ENCODE measurements at places on chromosomes 12 and 14.

DNA sequence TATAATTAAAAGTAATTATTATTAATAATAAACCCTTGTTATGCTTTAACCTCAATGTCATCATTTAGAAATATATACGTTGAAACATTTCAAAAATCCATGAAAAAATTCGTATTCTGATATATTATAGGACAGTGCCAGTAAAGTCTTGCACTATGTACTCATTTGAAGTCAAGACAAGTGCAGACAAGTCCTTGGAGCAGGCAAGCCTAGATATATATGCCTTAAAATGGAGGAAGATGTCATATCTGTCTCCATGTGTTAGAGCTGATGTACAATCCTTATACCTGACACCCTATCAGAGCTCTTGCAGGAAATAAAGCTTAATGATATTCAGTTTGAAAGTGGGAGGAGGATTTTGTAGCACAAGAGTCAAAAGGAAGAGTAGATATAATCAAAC, 310.4 kb downstream of the KCNH5 start:
- DNase-seq: no peak

DNA sequence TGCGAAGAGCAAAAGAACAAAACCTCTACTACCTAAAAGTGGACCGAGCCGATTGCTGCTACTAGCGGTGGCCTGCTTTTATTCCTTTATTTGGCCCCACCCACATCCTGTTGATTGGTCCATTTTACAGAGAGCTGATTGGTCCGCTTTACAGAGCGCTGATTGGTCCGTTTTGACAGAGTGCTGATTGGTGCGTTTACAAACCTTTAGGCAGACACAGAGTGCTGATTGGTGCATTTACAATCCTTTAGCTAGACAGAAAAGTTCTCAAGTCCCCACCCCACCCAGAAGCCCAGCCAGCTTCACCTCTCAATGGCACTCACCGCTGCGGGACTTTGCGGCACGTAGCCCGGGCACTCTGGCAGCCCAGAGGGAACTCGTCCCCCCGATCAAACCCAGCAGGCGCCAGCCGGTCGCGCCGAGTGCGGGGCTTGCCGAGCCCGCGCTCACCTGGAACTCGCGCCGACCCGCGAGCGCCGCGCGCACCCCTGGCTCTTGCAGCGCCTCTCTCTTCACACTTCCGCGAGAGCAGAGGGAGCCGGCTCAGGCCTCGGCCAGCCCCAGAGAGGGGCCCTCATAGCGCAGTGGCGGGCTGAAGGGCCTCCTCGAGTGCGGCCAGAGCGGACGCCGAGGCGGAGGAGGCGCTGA, 8.7 kb upstream of the FGD4 start:
- no peak for DNase-seq

- no peak for DNase-seq
These were observed 424.8 kb downstream of the DIO2 start for GRCh38 chr14:79786522-79786921.

GRCh38 chr14:21529515-21529914, 3.4 kb upstream of the SALL2 start:
- DNase-seq: no peak

GRCh38 chr12:20494851-20495250, 126.5 kb downstream of the PDE3A start:
- DNase-seq: no peak

- no peak for DNase-seq
These were observed 34.6 kb downstream of the PRIMA1 start for GRCh38 chr14:93753647-93754046.

DNA sequence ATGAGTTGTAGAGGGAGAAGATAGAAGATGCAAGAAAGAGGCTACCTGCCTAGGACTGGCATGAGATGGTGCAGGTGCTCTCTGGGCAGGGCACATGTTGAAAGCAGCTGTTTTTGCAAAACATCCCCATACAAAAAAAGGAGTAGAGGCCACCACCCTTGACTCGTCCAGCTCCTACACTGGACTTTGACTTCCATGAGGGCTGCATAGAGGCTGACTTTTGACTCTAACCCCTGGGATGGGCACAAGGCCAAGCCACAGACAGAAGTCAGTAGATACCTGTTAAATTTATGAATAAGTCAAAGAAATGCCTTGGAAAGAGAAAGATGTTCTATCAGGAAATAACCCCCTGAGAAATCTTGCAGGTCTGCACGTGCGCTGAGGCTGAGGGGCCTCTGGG, 1139.1 kb upstream of the TMEM132C start:
- no peak for DNase-seq

- no peak for DNase-seq
These were observed 114.0 kb downstream of the PRMT8 start for GRCh38 chr12:3604748-3605586.

GRCh38 chr14:53217316-53217994, 64.3 kb upstream of the DDHD1 start:
- no peak for DNase-seq

GRCh38 chr12:130878193-130879185, 6.6 kb downstream of the RAN start:
- no peak for DNase-seq

GRCh38 chr12:75978677-75979076, 52.9 kb downstream of the PHLDA1 start:
- no peak for DNase-seq

DNA sequence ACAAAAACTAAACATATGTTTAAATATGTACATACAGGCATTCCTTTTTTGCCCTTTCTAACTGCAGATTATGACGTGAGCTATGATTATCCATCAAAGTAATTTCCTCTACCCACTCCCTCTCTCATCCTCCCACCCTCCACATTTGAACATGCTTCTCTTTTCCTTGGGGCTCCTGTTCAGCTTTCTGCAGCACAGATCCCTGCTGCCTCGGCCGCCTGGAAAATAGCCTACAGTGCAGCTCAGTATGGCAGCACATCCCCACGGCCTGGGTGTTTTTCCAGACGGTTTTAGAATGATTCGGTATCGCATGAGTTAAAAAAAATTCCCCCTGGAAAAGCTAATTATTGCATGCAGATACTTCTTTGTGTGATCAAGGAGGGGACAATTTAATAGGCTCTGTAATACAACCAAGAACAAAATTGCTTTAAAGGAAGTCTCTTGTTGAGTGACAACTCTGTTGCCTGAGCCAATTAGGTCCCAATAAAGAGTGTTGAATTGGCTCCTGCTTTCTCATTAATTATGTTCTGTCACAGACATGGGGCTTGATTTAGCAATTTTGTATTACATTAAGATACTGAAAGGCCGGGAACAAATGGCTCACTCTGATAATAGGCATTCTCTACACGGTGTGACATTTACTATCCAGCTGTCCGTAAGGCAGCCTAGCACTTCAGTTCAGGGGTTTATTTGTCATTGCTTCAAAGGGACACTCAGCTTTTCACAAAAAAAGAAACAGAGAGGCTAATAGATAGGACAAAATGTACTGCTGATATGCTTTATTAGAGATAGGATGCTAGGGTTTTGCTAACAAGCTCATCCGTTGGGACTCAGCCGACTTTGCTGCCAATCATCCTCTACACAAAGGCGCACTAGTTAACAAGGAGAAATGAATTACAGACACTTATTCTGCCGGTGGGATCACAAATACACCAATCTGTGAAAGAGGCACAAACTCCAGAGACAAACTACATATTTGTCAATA, 285.8 kb upstream of the G2E3 start:
- no peak for DNase-seq

GRCh38 chr14:38442208-38442607, 186.3 kb upstream of the CLEC14A start:
- DNase-seq: no peak

DNA sequence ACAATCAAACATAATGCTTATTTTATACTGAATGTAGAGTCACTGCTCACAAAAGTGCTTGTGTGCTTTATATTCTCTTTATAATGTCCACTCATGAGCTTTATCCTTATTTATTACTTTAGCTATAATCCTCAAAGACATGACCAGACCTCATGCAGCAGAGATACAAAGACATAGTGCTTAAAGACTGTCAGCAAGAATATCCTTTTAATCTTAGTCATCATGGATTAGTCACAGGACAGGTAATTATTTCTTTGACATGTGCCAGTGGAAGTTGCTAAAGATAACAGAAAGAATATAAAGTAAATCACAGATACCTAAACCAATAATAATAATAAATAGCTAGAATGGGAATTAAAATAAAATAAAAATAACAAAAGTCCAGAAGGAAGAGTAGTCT, 707.5 kb downstream of the BCL11B start:
- DNase-seq: no peak

DNA sequence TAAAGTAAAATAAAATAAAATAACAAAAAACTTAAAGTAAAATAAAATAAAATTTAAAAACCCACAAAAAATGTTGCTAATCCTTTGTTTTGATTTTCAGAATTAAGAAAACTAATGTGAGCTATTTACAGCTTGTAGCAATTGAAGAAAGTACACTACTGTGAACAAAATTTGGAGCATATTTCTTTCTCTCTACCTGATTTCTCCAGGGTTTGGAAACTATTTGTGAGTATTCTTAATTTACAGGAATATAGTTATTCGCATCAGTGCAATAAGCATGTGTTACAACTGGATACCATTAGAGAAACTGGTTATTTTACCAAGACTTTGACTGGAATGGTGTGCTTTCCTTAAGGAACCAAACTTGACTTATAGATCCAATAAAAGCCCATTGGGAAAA, 86.1 kb upstream of the CNOT2 start:
- no peak for DNase-seq

DNA sequence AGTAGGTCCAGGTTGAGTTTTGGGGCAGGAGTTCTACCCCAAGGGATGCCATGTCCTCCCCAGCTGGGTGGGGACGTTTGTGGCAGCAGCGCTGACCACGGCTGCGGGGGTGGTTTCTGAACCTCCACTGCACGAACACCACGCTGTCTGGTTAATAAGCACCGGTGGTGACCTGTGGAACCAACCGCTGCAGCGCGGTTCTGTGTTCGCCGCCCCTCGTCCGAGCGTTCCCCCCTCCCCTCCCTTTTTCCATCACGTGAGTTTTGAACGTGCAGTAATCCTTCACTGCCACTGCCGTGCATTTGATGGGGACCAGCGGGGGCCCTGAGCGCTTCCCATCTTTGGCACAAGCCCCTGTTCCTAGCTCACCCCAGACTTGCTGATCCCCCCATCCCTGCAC, 6.4 kb upstream of the ADSS1 start:
- no peak for DNase-seq

- no peak for DNase-seq
These were observed 74.4 kb upstream of the GPATCH2L start for GRCh38 chr14:76077340-76077739.

- DNase-seq: no peak
These were observed 32.0 kb upstream of the CCDC60 start for GRCh38 chr12:119302451-119303080.

DNA sequence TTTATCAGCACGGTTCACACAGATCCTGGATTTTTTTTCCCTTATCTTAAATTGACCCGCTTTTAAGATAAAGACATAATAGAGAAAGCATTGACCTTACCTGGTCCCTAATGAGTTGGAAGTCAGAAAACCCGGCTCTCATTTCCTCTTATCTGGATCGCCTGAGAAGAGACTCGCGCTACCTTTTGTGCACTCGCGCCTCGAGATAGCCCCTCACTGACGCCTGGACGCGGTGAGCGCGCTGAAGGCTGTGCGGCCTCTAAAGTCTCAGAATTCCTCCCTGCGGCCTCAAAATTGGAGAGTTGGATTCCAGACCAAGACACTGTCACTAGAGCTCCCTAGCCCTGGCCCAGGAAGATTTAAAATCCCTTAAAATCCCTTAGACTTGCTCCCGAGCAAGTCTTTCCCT, 7.0 kb downstream of the NKX2-1 start:
- DNase-seq: no peak

GRCh38 chr14:101859538-101859902, 98.0 kb downstream of the PPP2R5C start:
- DNase-seq: no peak

- DNase-seq: no peak
These were observed 3.1 kb downstream of the HDAC7 start for GRCh38 chr12:47816403-47817271.

- DNase-seq: no peak
These were observed 441.1 kb upstream of the TMPO start for GRCh38 chr12:98074286-98074685.

DNA sequence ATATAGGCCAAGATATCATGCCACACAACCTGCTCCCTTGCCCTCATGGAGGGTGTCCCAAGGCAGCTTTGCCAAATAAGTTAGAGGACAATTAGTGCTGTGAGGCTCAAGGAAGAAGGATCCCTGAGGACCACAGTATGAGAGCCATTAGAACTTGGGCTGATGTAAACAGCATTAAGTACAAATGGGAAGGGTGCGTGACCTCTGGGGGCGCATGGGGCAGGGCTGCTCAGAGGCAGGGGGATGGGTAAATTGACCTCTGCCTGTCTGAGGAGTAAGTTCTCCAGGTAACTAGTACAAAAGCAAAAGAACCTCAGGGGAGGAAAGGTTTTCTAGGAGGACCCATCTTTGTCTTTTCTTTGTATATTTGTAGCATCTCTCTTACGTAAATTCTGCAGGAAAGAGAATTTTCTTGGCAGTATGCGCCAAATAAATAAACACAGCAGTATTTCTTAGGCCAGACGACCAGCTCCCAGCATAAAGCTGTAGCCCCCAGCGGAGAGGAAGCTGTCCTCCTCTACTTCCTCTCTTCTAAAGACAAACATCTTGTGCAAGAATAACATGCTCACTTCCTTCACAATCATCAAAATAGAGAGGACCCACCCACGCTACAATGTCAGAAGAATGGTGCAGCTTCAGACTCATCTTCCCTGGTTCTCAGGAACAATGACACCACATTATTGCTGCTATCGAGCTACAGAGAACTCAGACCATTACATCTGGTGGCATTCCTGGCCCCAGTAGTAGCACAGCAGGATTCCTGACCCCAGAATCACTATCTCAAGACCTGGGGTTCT, 16.4 kb upstream of the VWF start:
- no peak for DNase-seq

DNA sequence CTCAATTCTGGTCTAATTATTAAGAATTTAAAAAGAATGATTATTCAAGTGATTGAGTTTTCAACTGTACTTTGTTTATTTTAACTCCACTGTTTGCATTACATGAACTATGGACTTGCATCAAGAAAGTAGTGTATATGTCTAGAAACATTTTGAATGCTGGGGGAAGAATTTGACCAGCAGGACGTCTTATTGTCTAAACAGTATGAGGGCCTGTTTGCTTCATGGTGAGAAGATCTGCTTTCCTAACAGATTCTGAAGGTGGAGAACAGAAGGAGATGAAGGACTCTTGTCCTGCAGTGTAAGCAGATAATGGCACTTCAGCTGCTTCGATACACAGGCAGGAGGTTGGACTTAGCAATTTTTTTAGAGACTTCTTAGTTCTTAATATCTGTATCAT, 176.0 kb downstream of the DACT1 start:
- DNase-seq: no peak

Data from amniotic stem cell (primary cell).